Vein endothelial cell (primary cell): ENCODE measurements at places on chromosomes 4 and X. TPM values are rescaled to one million over a fixed set of nuclear protein-coding genes. Genes with fewer than 3 reads are reported as not detected.

OPRPN gene
- not detected in 2 replicates for total RNA-seq

SLC10A6 gene
- total RNA-seq = 0.10 TPM in 1 of 2 replicates, not detected in the other

NAT8L gene
- under 0.01 TPM in 2 replicates for total RNA-seq

PRICKLE3 gene
- total RNA-seq = 5.8 and 7.2 TPM in 2 replicates
